ENCODE measurements at places on chromosomes 4 and X.

DNA sequence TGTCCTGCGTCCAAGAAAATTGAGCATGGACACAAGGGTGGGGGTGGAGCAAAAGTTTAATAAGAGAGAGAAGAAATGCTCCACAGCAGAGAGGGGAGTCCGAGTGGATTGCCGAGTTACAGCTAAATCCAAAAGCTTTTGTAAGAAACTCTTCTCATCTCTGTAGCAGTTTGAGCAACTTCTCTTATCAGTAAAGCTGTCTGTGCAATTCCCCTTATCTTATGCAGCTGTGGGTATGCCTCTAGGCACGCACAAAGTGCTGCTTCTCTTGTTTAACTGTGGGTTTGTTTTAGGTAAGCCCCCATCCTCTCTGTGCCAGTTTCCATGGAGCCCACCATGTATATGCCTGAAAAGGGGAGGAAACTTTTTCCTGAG is 44.8 kb downstream of the HMGB2 start:
- DNase-seq: no peak

DNA sequence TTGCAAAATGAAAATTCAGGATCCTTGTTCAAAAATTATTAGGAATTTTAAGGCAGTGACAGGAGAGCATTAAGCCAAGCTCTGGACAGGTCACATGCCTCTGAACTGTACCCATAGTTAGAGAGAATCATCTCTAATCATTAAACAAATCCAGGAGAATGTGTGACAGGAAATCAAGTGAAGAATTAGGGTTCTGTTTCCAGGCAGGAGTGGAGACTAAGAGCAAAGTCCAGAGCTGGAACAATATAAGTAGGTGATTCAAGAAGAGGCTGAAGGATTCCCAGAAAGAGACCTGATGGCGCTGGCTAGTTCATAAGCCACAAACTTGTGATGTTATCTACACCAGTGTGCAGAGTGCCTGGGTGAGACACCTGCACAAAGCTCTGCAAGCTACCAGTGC is 104.6 kb upstream of the PRKG2 start:
- DNase-seq: no peak

- DNase-seq: no peak
Measured at GRCh38 chr4:132918096-132918495, 231.0 kb upstream of the PCDH10 start.

- no peak for DNase-seq
Measured at GRCh38 chrX:37509349-37509748, 62.1 kb upstream of the LANCL3 start.

DNA sequence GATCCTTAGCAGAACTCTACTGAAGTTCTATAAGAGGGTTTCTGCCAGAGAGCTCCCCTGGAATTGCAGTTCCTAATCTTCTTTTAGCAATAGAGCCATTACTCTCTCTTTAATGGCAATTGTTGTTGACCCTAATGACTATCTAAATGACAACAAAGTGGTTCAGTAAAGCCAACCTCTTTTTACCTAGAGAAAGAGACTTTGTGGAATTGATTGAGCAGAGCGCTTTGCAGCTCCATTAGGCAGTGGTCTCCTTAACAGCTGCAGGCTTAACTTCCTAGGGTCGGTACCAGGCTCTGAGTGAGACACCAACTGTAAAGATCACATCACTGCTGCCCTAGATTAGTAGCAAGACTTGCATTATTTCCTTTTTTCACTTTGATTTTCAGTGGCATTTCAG is 1472.9 kb upstream of the TENM3 start:
- DNase-seq: no peak
